GM12864 (cell line): ENCODE measurements at places on chromosomes 12 and 14.

- no peak for DNase-seq
Observed at GRCh38 chr14:63205866-63206265, 1.6 kb downstream of the RHOJ start.

- no peak for DNase-seq
Observed at GRCh38 chr14:68208626-68209317, 389.2 kb downstream of the RAD51B start.

- no peak for DNase-seq
Observed at GRCh38 chr12:79547044-79547734, 143.6 kb downstream of the PAWR start.

DNA sequence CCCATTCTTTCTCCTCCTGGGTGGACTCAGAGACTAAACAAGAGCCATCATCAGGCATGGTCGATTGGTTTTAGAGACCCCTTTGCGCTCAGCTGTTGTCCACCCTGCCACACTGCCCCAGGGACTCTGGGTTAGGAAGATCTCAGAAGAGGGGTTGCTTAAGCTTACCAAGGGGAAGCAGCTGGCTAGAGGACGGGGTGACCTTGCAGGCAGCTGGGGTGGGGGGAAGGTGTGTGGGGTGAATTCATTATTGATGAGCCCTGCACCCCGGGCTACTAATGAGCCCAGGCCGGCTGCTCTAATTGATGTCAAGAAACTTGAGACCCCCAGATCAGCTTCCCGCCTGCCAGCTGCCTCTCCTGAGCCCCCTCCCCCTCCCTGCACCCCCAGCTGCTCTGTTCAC, 8.7 kb upstream of the ZNF385A start:
- no peak for DNase-seq

DNA sequence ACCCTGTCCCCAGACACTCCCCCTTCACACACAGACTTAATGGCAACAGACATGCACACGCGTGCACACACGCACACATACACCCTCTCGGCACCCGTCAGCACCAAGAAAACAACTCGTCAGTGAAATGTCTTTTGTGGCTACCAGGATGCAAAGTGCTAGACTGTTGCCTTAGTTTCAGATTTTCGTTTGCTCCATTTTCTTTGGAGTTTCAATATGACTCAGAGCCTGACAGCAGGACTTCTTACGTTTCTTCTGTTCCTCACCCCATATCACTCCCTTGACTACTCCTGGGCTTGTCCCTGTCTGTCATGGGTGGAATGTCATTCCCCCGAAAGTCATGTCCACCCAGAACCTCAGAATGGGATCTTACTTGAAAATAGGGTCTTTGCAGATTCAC, 182.9 kb downstream of the GLT1D1 start:
- DNase-seq: no peak

DNA sequence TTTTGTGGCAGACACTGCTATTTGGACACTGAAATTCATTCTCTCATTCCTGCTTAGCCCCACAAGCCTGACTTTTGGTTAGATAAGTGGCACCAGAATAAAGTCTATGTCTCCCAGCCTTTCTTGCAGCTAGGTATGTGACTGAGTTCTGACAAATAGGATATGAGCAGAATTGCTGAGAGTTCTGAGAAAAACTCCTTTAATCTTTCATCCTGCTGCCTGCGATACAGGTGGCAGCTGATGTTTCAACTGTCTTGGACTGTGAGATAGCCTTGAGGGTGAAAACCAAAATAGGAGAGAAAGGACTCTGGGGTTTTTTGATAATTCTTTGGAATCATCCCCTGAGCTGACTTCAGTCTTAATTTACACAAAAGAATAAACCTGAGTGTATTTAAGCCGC, 55.8 kb downstream of the MBIP start:
- no peak for DNase-seq

GRCh38 chr12:30870491-30871265, 55.9 kb upstream of the TSPAN11 start:
- no peak for DNase-seq

DNA sequence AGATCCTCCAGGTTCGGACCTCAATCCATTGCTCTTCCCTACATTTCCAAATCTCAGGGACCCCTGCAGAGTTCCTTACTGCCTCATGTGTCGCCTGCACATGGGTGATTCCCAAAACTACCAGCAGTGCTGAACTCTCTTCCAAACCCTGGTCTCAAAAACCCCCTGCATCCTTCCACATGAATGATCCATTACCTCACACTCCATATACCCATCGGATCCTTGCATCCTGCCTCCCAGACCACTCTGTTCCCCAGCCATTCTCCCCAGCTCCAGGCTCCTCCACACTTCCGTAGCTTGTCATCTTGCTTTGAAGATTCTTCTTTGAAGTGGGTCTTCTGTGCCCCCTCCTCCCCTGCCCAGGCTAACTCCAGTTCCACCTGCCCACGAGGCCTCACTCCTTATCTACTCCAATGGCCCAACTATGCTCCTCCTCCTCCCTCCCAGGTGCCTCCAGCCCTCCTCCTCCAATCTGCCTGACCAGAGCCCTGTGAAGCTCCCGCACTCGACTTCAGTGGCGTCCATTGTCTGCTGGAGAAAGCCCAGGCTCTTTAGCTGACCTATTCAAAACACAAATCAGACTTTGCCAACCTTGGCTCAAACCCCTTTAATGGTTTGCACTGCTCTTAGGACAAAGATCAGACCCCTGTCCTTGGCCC, 13.8 kb downstream of the RAPGEF3 start:
- DNase-seq: no peak

GRCh38 chr14:34433957-34434356, 28.1 kb downstream of the SPTSSA start:
- DNase-seq: no peak

DNA sequence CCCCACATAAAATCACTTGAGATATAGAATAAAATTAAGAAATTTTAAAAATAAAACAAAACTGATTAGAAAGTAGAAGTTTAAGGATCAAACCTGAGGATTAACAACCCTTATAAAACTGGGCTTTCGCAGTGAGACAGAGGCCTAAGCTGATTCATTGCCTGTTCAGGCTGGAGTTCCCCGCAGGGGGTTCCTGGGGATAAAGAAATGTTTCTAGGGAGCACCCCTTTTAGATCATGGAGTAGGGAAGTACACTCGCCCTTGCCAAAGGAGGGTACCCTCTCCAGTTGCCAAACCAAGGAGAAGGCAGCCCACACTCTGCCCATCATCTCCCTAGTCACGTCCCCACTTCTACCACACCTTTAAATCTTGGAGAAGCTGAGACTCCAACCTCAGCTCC, 6.8 kb downstream of the GLIPR1 start:
- no peak for DNase-seq

- DNase-seq: no peak
Observed at GRCh38 chr14:24848102-24848790, 201.7 kb downstream of the STXBP6 start.

- no peak for DNase-seq
Observed at GRCh38 chr12:97322388-97322787, 140.2 kb upstream of the RMST start.

- DNase-seq: no peak
Observed at GRCh38 chr14:105479431-105480158, 5.0 kb downstream of the CRIP2 start.

DNA sequence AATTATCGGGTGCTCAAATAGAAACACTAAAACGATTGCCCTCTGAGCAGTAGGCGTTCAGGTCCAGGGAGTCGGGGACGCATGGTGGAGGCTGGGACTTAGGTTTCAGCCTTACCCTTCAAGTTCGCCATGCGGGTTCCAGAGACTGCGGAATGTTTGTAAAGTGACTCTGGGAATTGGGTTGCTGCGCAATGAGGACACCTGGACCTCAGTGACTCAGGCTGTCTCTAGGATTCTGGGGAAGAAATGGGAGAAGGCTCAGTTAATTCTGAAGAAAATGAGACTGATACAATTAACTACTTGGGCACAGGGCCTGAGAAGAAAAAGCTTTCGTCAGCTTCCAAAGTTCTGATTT, 1.1 kb downstream of the LGALS3 start:
- no peak for DNase-seq

- DNase-seq: peak; percentile 47
Observed at GRCh38 chr14:93969082-93969828, 7.1 kb downstream of the ASB2 start.

DNA sequence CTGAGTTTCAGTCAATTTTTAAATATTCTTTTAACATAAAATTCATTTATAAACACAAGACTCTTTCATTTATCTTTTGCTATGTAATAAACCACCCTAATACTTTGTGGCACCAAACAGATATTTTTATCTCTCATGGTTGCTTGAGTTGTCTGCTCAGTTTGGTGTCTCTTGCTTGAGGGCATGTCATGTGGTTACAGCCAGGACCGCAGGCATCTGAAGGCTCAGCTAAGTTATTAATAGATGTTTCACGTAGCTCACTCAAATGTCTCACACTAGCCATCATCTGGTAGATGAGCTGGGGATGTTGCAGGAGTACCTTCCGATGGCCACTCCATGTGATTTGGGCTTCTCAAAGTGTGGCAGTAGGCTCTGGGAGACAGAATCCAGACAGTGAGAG, 597.8 kb downstream of the ETNK1 start:
- no peak for DNase-seq

GRCh38 chr12:121420109-121420508, 20.2 kb downstream of the RNF34 start:
- DNase-seq: no peak

GRCh38 chr12:121326996-121327674, 25.1 kb downstream of the ANAPC5 start:
- no peak for DNase-seq

DNA sequence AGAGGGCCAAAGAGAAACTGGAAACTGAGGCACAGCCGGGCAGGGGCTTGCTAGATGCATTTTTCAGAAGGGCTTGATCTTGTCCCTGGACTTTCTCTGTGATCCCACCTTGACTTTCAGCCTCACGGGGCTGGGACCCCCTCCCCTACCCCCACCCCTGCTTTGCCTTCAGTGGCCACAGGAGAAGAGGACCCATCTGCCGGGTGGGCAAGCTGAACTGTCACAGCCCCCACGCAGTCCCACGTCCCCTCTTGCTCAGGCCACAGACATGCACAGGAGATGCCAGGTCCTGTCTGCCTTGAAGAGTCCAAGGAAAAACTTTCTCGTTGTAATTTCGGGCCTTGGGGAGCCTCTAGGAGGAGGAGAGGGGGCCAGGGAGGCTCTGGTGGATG, 158.9 kb downstream of the KIF26A start:
- DNase-seq: no peak

DNA sequence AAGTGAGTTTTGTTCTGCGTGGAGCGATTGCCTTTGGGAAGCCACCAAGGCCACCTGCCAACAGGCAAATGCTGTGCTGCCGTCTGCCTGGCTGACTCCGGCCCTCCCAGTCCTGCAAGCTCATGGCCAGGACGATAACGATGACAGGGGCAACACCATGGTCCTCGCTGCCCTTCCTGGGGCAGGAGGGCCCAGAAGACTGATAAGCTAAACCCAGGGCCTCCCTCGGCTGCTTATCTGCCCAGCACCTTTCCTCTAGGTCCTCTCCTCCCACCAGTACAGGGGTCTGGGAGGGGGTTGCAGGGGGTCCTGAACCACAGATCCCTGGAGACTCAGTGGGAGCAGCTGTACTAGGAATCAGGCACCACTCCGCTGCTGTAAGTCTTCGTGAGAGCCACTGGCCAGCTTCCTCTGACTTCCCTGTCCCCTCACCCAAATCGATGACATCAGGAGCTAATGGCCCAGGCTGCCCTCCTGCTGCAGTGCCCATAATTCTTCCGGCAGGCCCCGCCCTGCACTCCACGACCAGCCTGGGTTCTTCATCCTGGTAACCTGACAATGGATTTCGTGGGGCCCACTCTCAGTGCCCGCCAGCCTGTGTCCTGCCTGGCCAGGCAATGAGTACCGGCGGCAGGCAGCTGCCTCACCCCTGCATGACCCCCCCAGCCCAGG, 5.1 kb downstream of the ANKRD9 start:
- DNase-seq: no peak

GRCh38 chr12:92481066-92481465, 221.7 kb upstream of the PLEKHG7 start:
- no peak for DNase-seq

DNA sequence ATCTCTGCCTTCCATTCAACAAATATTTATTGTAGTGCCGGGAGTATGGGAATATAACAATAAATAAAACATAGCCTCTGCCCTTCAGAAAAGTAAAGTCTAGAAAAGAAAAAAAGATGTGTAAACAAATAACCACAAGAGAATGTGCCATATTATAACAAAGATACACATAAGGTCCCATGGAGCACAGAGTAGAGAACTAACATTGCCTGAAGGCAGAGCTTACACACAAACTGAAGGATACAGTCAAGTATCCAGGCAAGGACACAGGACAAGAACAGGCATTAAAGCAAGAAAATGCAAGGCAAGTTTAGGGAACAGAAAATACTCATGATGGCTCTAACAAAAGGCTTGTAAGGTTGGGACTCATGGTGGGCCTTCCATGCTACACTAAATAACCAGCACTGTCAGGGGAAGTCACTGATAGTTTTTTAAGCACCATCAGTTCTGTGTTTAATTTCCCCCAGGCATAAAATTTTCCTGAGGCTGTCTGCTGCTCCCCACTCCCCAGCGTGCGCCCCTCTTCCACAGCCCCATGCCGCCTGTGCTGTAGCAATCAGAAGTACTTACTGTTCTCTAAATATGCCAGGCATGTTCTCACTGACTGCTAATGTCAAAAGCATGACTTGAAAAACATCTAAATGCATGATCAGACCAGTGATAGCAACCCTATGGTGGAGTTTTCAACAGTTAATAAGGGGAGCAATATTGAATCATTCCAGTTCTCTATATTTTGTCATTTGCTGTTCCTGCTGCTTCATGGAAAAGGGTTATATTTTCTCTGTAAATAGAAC, 77.8 kb downstream of the ANKS1B start:
- DNase-seq: no peak

- DNase-seq: no peak
Observed at GRCh38 chr12:111409780-111410430, 4.2 kb downstream of the SH2B3 start.

GRCh38 chr14:44803239-44803905, 158.4 kb downstream of the KLHL28 start:
- DNase-seq: no peak

- DNase-seq: no peak
Observed at GRCh38 chr12:52947738-52948423, 1.0 kb upstream of the KRT18 start.

- no peak for DNase-seq
Observed at GRCh38 chr12:11764837-11765236, 115.4 kb downstream of the ETV6 start.

- DNase-seq: no peak
Observed at GRCh38 chr12:54356951-54357356, 7.3 kb downstream of the GPR84 start.

GRCh38 chr14:102323102-102323501, 3.6 kb downstream of the ZNF839 start:
- no peak for DNase-seq

- DNase-seq: no peak
Observed at GRCh38 chr14:103690332-103690731, 24.9 kb downstream of the XRCC3 start.

GRCh38 chr14:50941151-50941550, 3.1 kb downstream of the PYGL start:
- no peak for DNase-seq

- DNase-seq: no peak
Observed at GRCh38 chr12:26043135-26044006, 81.5 kb downstream of the BHLHE41 start.

DNA sequence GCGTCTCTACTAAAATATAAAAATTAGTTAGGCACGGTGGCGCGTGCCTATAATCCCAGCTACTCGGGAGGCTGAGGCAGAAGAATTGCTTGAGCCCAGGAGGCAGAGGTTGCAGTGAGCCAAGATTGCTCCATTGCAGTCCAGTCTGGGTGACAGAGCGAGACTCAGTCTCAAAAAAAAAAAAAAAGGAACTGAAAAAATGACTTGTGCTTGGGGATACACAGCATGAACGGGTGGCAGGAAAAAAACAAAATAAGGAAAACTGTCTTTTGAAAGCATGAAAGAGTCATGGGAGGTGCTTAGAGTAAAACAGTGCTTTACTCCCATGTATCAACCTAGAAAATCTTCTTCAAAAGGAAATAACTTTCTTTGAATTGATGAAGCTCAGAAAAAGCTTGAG, 80.8 kb downstream of the TMTC1 start:
- no peak for DNase-seq
